NCI-H1694 treated with DMSO at 0.1 percent for 48 hours (cell line): ENCODE measurements at places on chromosomes 3 and 15.

DNA sequence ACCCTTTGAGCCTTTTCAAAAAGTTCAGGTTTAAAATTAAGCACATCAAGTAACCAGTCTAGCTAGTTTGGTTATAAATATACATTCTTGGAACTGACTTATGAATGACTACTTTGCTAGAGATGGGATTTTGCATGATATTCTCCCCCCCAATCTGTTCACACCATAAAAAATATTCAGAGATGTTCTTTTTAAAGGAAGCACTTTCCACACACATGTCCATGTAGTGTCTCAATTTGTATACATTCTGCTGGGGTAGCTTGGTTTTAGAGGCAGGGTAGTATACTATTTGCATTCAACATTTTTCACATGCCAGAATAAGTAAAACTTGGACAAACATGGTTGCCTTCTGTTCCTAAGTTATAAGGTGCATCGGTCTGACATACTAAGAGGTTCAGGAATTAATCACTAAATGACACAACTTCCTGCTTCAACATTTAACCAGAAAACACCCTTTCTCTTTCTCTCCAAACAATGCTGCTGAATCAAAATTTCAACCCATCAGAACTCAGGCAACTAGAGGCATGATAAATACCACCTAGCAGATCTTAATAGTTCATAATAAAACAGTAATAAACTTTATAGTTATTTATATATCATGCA, 57.0 kb downstream of the SUMF1 start:
- DNase-seq: no peak

DNA sequence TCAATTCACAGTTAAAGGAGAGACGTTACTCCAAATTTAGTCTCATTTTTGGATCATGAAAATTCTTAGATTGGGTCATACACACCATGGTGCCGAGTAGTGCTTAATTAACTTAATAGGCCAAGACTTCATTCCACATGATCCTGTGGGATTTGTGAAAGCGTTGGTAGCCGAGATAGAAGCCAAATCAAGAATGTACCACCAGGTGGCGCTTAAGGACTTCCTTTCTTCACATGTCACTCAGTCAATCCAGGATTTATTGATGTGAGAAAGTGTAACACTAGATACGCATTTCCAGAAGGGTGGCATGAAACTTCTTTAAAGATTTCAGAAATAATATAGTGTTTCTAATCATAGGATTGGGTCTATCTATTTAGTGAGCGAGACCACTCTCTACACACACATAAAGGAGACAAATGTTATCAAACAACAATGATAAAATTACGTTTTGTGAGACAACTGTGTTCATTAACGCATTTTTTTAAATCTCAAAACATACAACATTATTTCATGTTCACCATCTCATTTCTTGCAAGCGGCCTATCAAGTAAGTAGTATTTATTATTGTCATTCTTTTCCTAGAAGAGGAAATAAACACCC, 436.1 kb downstream of the CHL1 start:
- peak; percentile 25 for DNase-seq

GRCh38 chr3:95711789-95712188, 1102.6 kb upstream of the EPHA6 start:
- DNase-seq: no peak

GRCh38 chr3:183255348-183255730, 2.3 kb downstream of the B3GNT5 start:
- no peak for DNase-seq

GRCh38 chr3:114451051-114451451, 157.2 kb downstream of the TIGIT start:
- DNase-seq: peak; percentile 43

GRCh38 chr3:156728267-156728985, 54.0 kb downstream of the TIPARP start:
- DNase-seq: peak; percentile 25
